ENCODE measurements at places on chromosomes 6 and 20.

- DNase-seq: no peak
Measured at GRCh38 chr6:156562636-156563035, 214.5 kb upstream of the ARID1B start.

DNA sequence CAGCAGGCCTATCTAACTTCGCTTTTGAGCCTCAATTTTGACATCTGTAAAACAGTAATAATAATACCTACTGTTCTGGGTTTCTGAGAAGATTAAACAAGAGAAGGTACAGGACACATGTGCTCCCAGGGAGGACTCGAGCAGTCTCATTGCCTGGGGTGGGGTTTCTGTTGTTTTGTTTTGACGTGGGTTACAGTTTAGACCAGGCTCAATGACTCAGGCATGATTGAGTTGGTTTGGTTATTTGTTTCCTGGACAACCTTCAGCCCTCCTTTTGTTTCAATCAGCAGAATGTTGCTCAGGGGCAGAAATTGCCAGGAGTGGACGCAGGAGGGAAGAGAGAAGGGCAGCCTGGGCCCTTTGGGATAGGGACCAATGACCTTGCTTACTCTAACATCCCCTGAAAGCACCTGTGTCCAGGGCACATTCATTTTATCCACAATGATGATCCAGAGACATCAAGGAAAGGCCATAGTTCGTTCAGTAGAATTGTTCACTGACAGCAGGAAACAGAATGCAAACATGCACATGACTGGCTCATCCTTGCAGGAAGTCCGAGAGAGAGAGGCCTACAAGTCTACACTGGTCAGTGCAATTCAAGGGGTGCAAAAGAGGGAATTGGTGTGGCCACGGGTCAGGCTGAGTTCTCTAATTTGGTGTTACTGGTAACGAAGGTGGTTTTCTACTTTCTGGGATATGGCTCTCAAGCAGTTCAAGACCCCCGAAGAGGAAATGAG lies 74.5 kb upstream of the MRPS10 start:
- peak; percentile 65 for DNase-seq

DNA sequence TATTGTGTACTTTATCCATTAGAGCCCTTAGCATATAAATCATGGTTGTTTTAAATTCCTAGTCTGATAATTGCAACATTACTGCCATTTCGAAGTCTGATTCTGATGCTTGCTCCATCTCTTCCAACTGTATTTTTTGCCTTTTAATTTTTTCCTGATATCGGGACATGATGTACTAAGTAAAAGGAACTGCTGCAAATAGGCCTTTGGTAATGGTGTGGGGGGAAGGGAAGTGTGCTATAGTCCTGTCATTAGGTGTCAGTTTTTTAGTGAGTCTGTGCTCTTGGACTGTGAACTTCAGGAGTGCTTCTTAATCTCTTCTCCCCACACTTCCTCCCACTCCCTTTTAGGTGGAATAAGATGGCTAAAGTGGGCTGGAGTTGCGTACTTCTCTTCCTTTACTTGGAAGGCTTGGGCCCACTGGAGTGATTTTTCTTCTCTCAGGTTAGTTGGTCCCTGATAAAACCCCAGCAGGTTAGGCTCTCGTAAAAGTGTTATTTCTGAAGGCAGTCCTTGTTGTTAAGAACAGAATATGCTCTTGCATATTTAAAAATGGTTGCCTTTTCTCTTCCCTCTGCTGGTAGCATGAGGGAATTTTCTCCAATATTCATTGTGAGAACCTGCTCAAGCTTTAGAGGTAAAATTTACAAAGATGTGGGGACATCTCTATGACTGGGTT lies 18.1 kb downstream of the STXBP5 start:
- DNase-seq: peak; percentile 50

GRCh38 chr6:39114388-39114703 lies 640 bp downstream of the SAYSD1 start:
- DNase-seq: no peak

DNA sequence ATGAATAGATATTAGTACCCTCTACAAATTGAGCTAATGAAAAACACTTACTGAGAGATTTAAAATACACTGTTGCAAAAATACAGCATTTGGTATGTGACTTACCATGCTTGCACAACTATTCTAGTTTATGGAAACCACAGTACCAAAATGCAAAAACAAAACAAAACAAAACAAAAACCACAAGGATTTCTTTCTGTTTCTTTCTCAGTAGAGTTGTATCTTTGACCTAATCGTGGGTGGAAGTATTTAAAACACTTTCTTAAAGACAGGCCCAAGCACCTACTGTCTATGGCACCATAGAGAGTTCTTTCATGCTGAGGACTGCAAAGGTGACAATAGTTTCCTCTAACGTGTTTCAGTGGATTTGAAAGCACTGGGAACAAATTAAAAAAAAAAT lies 95.3 kb upstream of the C6orf118 start:
- DNase-seq: no peak

DNA sequence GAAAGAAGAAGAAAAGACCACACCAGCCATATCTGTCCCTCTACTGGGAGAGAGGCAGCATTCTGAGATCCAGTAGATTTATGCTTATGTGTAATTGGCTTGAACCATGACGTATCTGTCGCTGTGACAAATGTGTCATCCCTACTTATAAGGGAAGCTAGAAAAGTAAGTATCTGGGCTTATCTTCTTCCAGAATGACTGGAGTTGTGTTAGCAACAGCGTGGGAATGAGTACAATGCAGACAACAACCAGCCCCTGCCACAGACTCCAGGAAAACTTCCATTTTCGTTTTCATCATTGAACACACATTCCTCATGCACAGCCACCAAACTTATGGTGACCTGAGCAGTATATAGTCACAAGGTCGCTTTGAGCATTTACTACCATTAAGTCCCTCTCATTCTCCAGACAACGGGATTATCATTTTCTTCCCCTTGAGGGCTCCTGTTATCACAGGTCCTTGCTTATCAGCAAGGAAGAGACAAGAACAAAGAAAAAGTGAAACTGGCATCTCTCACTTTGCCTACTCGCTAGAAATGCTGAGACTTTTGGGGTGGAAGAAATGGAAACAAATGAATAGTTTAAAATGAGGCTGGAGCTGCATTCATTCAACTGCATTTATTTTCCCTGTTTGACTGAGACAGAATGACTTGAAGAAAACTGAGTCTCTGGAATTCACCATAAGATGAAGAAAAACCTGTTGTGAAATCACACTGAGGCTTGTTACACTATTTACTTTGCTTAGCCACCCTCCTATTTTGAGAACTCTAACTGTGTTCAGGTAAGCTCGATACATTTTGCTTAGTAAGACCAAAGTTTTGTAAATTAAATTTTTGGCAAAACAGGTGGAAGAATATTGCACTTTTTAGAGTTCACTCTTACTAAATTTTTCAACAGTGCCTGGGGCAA lies 149.3 kb upstream of the FOXQ1 start:
- peak; percentile 48 for DNase-seq

- no peak for DNase-seq
Measured at GRCh38 chr6:20709451-20709850, 175.2 kb downstream of the CDKAL1 start.

GRCh38 chr6:110325197-110325596 lies 33.0 kb downstream of the METTL24 start:
- peak; percentile 65 for DNase-seq

DNA sequence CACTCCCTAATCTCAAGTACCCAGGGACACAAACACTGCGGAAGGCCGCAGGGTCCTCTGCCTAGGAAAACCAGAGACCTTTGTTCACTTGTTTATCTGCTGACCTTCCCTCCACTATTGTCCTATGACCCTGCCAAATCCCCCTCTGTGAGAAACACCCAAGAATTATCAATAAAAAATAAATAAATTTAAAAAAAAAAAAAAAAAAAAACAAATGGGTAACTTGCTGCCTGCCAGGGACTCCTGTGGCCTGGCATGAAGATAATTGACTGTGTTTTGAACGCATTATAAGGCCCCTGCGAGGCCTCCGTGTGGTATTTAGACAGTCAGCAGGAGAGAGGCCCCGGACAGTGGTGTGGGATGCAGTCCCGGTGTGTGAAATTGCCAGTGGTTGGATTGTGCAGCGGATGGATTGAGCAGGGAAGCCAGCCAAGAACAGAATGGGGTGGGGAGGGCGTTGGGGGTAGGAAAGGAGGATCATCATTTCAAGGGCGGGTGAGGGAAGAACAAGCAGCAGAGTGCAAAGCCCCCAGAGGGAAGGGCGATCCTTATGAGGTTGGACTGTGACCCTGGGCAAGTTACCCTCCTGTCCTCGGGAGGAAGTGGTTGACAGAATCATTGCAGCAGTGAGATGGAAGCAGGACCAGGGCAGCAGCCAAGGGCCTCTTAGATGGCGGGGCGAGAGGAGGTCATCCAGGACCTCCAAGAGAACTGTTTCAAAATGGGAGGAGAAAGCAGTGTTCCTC lies 43.3 kb downstream of the PPARD start:
- peak; percentile 65 for DNase-seq

DNA sequence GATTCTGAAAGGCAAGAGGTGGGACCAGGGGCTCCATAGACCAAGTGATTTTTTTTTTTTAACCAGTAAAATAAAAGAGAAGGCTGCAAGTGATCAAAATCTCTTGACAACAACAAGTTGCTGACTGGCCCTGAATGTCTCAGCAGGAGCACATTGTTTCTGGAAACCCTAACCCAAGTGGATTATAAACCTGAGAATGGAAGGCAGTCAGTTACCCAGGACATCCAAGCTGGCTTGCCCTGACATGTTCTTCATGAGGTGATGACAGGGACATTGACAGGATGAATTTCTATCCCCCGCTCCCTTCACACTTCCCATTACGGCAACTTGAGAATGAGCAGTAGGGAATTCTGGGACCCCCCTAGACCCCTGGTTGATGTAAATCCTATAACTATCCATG lies 49.6 kb upstream of the RIPOR2 start:
- DNase-seq: no peak

DNA sequence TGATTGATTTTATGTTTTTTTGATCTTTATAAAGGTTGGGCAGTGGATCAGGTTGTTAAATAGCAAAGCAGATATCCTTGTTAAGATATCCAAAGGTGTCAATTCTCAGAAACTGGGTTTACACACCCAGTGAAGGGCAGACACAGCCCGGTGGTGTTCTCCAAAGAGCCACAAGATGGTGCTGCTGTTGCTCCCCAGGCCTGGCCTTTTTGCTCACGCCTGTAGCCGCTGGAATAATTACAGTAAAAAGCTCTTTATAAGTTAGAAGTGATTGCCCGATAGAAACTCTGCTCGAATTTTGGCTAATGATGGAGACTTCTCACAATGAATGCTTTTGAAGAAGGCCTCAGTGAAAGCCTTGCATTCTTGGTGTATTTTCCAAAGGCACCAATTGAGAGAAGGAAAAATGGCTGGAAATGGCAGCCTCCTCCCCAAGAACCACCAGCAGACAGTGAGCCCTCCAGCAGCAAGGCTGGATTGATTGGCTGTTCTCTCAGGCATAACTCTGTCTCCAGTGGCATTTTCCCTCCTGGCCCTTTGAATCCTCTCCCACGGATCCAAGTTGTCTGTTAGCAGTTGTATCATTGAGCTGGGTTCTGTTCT lies 120.5 kb upstream of the CHD6 start:
- DNase-seq: peak; percentile 54

GRCh38 chr6:69705954-69706353 lies 90.9 kb downstream of the LMBRD1 start:
- DNase-seq: no peak

- no peak for DNase-seq
Measured at GRCh38 chr20:44186201-44186600, 787 bp downstream of the JPH2 start.

GRCh38 chr20:17854307-17854903 lies 114.2 kb downstream of the SNX5 start:
- peak; percentile 68 for DNase-seq

GRCh38 chr20:16864069-16864468 lies 115.9 kb downstream of the OTOR start:
- DNase-seq: no peak

GRCh38 chr6:25053875-25054371 lies 118.2 kb upstream of the RIPOR2 start:
- peak; percentile 91 for DNase-seq

GRCh38 chr6:5302220-5302946 lies 41.1 kb downstream of the FARS2 start:
- no peak for DNase-seq

DNA sequence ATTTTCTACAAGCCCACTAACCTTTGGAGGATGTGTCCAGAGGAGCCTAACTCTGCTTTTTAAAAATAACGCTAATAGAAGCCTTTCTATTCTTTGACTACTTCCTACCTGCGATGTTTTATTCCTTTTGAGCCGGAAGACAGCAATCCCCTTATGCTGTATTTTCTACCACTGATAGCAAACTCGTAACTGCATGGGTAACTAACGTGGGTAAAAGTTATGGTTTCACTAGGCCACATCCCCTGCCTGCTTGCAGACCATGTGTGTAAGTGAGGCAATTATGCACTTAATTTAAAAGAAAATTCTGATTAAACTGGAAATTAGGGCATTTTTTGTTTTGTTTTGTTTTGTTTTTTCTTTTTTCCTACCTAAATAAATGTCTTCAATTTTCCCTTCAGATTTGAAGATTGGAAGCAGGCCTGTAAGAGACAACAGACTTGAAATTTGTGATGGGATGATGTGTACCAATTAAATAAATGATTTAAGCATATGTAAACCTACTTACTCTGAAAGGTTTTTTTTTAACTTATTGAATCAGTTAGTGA lies 931 bp downstream of the UFL1 start:
- DNase-seq: peak; percentile 34

GRCh38 chr6:75397656-75398465 lies 95.7 kb downstream of the FILIP1 start:
- peak; percentile 68 for DNase-seq

DNA sequence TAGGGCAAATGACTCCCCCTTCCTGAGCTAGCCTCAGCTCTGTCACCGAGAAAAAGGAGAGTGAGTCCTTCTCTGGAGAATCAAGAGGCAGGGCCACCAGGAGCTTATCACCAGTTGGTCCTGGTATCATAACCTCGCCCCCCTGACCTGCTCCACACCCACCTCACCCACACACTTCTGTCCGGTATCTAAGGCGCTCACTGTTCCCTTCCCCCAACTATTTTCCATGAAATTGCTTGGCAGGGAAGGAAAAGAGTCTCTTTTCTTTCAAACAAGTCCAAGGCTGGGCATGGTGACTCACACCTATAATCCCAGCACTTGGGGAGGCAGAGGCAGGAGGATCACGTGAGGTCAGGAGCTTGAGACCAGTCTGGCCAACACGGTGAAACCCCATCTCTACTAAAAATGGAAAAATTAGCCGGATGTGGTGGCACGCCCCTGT lies 77.6 kb downstream of the ZMYND8 start:
- DNase-seq: peak; percentile 52

- DNase-seq: peak; percentile 95
Measured at GRCh38 chr6:40936818-40937251, 102.2 kb downstream of the UNC5CL start.

Measured in EH (cell line).